ENCODE measurements at places on chromosomes 2 and 18. TPM values are rescaled to one million over a fixed set of nuclear protein-coding genes. Genes with fewer than 3 reads are reported as not detected.

DNA sequence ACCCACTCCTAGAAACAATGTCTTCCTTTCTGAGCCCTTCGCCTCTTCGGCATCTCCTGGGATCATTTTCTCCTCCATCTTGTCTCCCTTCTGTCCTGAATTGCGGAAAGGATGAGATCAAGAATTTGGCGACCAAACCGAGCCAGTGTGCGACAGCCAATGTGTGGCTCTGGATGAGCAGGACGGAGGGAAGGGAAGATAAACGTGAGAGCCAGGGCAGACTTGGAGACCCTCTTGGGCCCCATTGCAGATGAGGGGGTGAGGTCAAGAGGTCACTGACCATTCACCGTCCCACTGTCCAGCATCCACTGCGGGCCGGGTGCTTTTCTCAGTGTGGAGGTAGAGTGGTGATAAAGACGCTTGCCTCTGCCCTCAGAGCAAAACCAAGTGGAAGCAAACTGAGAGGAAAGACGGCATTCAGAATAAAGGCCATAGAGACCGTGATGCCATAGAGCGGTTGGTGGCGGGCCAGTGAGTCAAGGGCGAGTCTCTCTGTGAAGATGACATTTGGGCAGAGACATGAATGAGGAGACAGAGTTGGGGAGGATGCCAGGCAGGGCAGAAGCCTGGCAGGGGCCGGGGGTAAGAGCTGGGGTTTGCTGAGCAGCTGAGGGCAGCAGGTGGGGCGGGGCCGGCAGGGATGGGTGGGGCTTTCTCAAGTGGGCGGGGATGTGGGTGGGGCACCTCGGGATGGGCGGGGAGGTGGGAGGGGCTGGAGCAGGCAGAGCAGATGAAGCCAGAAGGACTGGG is 55.6 kb downstream of the ACAA2 start:
- no peak for DNase-seq

GALNT3 gene
- polyA plus RNA-seq, result 0.95 TPM

TRPM8 gene
- 0.49 TPM for polyA plus RNA-seq

- peak; percentile 78 for DNase-seq
Observed at GRCh38 chr18:9380621-9381395, 46.2 kb downstream of the TWSG1 start.

SLC8A1 gene
- polyA plus RNA-seq, result 16.0 TPM

HOXD11 gene
- polyA plus RNA-seq, result not detected

DNA sequence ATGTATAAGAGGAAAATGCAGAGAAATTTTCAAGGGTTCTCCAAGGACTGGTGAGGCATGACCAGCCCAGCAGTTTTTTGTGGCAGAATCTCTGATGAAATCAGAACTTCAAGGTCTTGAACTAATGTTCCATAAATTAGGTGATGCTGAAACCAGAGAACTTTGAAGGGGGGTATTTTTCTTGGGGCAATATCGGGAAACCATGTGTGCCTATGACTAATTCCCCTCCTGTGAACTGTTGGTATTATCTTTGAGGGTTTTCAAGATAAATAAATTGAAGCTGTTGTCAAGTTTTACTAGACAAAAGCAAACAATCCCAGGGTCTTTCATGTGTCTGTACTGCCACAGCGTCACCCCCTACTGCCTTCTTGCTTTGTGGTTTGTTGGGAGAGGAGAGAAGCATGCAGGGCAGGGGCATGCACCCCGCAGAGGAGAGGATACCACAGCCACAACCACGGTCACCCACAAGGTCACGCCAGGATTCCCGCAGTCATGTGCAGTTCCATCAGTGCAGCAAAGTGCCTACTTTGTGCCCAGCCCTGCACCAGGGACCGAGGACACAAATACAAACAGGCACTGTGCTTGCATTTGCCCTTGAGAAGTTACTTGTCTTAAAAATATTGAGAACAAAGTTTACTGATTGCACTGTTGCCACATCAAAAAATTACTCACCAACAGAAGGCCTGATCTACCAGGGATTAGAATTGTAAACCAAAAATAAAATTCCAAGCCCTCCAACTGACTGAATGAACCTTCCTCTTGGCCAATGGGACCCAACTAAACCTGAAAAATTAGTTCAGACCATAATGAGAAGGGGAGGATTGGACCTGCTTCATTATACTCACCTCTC is 413.3 kb upstream of the TRIB2 start:
- peak; percentile 99 for DNase-seq

SERPINB3 gene
- polyA plus RNA-seq, result not detected

DNA sequence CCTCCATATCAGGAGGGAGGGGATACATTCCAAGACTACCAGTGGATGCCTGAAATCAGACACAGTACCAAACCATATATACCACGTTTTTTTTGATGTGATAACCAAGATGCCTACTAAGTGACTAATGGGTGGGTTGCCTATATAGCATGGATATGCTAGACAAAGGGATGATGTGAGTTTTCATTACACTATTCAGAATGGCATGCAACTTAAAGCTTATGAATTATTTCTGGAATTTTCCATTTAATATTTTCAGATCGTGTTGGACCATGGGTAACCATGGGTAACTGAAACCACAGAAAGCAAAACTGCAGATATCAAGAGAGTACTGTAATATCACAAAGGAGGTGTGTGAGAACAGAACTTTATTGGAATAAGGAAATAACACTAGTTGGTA is 39.6 kb upstream of the CRACDL start:
- DNase-seq, result no peak

DNA sequence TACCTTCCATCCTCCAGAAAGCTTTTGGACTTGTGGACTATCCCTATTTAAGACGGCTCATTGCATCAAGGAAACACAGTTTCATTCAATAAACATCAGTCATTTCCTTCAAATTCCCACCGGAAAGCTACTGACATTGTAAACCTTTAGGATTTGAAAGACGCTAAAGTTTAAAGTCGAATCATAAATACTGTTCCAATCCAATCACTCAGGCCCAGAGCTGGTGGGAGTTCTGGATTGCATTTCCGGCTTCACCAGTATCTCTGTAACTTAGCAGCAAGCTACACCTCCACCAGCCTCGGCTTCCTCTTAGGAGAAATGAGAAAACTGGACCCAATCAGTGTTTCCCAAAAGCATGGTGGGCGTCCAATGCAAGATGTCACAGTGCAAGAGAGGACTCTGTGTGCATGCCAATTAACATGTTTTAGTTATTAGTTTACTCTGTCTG is 1.6 kb downstream of the WDFY1 start:
- DNase-seq, result peak; percentile 38

- no peak for DNase-seq
Observed at GRCh38 chr2:205055251-205055650, 510.0 kb downstream of the PARD3B start.

DNA sequence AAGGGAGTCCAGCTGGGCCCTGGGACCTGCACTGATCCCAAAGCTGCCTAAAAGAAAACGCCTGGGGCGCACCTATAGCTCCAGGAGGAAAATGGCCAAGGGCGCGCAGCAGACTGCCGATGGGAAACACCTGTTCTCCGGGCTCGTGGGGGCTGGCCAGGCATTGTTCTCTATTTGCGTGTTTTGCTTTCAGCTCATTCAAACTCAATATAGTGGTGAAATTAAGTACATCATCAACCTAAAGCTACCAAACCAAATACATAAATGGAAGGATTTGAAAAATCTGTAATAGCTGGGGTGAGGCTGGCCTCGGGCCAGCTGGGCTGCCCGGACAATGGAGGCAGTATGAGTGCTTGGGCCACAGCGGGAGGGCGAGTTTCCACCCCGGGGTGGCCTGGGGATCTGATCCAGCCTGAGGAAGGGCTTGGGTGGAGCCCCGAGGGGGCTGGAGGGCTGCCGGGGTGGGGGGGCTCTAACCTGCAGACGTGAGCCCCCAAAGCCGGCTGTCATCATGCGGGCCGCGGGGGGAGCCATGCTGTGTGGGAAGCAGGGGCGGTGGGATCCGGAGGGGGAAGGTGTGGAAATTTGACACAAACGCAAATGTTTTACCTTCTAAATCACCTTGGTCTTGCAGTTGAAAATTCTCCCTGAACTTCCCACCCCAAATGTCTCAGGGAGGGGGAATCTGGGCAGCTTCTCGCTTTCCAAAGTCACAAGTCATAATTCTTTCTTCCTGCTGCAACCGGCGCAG is 77.6 kb downstream of the ASB1 start:
- no peak for DNase-seq

- no peak for DNase-seq
Observed at GRCh38 chr18:57547260-57547659, 39.2 kb downstream of the FECH start.

DNA sequence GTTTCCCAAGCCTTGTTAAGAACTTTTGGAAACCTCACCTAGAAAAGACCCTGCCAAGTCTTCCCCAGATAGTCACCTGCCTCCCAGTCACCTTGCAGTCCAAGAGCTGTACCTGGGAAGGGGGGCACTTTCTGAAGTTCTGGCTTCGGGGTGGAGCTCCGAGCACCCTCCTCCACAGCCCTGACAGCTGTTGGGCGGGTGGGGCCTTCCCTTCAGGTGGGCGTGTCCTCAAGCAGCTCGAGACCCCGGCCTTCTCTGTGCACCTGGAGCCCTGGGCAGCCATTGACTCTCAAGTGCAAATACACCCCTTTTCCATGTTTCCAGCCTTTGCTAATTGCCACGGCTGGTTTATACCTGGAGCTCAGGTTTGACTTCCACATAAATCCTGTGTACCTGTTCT is 37.0 kb upstream of the IGFBP5 start:
- DNase-seq, result no peak

GRCh38 chr18:79852561-79853302 is 55.0 kb downstream of the KCNG2 start:
- no peak for DNase-seq

TTN gene
- 0.14 TPM for polyA plus RNA-seq

DNA sequence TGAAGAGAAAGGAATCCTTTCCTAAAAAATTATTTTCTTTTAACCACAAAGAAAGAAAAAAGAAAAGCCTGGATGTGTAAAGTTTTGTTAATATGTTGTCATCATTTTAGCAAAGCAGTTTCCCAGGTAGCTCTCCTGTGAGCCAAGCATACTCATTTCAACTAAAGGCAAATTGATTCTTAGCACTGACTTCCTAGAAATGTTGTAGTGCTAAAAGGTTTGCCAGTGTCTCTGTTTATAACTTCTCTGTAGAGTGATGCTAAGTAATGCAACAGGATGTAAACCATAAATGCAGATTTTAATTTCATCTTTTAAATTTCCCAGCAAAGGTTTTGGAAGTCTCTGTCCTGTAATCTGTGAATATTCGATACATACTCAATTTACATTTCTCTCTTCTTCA is 10.2 kb downstream of the GATA6 start:
- DNase-seq, result no peak

GRCh38 chr2:7037340-7038333 is 120.4 kb downstream of the RNF144A start:
- DNase-seq, result peak; percentile 50

CABYR gene
- polyA plus RNA-seq, result 6.5 TPM

- peak; percentile 33 for DNase-seq
Observed at GRCh38 chr2:27929916-27930486, 39.5 kb downstream of the BABAM2 start.
